ENCODE measurements at places on chromosomes 5 and 9.
A peak's percentile ranks its signal among the peaks of the same experiment; 100 is the strongest.

GRCh38 chr9:128690684-128691034 is 1.6 kb downstream of the SET start:
- no peak for DNase-seq

- no peak for DNase-seq
Measured at GRCh38 chr5:143101121-143101520, 302.4 kb downstream of the NR3C1 start.

DNA sequence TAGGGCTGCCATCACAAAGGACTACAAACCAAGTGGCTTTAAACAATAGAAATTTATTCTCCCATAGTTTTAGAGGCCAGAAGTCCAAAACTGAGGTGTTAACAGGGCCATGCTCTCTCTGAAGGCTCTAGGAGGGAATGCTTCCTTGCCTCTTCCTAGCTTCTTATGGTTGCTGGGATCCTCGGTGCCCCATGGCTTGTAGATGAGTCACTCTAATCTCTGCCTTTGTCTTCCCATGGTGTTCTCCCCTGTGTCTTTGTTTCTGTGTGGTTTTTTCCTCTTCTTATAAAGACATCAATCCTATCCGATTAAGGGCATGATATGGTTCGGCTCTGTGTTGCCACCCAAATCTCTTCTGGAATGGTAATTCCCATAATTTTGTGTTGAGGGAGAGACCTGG is 178.8 kb upstream of the NREP start:
- no peak for DNase-seq

GRCh38 chr5:54881286-54882005 is 103.9 kb downstream of the ESM1 start:
- no peak for DNase-seq

DNA sequence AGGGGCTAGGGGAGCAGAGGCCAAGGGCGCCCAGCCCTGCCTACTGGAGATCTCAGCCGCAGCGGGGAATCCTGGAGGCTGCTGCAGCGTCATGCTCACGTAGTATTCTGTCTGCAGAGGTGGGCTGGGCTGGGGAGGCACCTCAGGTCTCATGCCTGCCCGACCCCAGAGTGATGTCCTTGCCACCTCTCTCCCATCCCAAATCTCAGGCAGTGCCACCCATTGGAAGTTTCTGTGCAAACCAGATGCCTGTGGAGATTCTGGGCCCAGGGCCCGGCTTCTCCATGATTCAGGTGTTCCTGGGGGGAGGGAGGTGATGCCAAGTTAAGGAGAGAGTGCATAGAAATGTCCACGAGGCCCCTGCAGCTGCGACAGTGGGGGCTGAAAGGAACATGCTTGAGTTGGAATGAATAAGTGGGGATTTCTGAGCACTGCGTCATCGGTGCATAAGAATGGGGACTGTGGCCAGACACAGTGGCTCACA is 72.0 kb downstream of the ANKRD33B start:
- no peak for DNase-seq

- DNase-seq, result no peak
Measured at GRCh38 chr5:100693481-100693880, 158.3 kb downstream of the FAM174A start.

DNA sequence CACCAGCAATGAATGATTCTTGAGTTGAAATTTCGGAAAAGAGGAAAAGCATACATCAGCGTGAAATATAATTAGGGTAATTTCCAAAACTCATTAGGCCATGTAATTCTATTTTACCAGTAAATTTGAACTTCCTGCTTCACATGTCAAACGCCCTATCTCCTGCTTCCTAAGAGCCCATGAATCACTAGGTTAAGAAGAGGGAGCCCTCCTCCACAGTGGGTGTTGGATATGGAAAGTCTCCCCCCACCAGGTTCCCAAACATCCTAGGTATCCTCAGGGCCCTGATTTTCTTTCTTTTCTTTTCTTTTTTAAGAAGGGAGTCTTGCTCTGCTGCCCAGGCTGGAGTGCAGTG is 115.2 kb downstream of the SUSD1 start:
- DNase-seq, result no peak

DNA sequence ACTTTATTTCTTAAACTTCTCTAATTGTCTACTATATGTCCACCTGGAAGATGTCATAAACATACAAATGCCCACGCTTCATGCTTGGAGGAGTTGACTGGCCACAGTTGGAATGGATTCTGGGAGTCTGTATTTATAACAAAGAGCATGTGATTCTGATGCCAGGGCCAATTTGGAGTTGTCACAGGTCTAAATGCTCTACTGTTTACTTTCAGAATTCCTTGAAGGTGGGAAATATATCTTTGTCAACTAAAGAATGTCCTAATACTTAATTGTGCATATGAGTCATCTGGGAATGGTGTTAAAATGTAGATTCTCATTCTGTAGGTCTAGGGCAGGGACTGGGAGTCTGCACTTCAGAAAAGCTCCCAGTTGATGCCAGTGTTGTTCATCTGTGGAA is 196.1 kb downstream of the ANXA1 start:
- no peak for DNase-seq

DNA sequence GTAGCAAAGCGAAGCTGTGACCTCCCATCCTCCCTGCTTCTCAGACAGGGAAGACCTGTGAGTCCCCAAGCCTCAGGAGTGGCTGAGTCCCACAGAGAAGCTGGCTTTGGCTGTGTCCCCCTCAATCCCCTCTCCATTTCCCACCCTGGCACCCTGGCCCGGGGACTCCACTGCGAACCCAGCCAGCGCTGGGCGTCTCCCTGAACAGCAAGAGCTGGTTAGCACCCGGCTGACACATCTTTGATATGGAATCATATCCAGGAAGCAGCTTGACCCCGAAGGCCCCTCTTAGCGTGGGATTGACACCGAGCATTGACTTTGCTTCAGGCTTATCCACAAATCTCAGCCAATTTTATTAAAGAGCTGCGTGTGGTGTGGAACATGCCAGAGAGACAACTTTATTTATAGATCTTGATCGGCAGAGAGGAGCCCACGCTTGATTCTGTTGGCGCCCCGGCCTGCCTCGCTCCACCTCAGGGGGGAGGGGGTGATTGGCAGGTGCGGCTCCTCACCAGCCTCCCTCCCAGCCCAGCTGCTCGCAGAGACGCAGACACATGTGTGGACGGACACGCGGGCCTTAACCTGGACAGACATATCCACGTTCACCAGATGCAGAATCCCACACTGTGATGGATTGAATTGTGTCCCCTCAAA is 120.7 kb upstream of the MVB12B start:
- no peak for DNase-seq

DNA sequence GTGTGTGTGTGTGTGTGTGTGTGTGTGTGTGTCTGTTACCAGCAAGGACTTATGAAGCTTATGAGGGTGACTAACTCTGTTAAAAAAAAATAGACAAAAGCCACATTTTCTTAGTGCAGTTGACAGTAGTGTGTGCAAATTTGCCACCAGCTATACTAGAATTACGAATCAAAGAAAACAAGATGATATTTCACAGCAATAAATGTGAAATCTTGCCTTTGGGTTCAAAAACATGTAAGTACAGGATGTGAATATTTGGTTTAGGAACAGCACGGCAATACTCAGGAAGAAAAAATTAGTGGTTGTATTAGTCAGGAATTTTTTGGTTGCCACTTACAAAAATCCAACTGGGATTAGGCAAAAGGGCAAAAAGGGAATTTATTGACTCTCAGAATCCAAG is 117.4 kb downstream of the NPR3 start:
- DNase-seq, result no peak

- DNase-seq, result no peak
Measured at GRCh38 chr5:16935231-16936149, 598 bp downstream of the MYO10 start.

- peak; percentile 86 for DNase-seq
Measured at GRCh38 chr5:139262742-139263445, 30.6 kb upstream of the MATR3 start.

GRCh38 chr5:60402161-60402785 is 297.7 kb downstream of the DEPDC1B start:
- no peak for DNase-seq

DNA sequence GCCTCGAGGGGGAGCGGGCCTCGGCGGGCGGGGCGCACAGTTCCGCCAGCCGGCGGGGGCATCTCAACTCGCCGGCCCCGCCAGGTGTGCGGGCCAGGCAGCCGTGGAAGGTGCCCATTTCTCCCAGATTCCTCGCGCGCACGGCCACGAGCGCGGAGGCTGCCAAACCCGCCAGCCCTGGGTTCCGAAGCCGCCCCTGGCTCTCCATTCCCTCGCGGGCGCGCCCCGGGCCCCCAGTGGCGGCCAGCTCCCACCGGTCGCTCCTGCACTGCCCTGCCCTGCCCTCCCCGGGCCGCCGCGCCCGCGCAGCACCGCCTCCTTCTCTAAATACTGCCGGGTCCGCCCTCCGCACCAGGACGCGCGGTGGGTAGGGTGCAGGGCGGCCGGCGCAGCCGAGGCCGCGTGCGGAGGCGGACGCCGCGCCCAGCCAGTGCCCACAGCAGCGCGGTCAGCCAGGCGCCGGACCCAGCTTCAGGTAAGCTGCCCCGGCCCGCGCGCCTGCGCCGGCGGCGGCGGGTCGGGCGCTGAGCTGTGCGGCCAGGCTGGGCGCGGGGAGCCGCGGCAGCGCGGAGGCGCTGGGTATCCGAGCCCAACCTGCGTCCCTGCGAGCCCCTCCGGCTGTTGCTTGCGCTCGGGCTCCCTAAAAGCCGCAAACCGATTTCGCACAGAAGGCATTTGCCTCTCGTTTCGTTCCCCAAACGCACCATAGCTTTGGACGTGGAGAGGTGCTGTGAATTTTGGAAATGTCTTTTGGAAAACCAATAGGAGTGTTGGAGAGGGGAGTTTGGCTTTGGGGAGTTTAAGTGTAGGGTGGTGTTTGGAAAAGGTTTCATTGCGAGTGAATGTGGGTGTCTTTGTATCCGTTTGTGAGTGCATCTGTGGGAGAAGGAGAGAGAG is at the start of gene TMEM171:
TSS of gene TMEM171 (plus strand) at position 354 of the 897 bp plus-strand sequence. CDS start 2,799 bp downstream, outside the sequence.
- DNase-seq, result peak; percentile 15

DNA sequence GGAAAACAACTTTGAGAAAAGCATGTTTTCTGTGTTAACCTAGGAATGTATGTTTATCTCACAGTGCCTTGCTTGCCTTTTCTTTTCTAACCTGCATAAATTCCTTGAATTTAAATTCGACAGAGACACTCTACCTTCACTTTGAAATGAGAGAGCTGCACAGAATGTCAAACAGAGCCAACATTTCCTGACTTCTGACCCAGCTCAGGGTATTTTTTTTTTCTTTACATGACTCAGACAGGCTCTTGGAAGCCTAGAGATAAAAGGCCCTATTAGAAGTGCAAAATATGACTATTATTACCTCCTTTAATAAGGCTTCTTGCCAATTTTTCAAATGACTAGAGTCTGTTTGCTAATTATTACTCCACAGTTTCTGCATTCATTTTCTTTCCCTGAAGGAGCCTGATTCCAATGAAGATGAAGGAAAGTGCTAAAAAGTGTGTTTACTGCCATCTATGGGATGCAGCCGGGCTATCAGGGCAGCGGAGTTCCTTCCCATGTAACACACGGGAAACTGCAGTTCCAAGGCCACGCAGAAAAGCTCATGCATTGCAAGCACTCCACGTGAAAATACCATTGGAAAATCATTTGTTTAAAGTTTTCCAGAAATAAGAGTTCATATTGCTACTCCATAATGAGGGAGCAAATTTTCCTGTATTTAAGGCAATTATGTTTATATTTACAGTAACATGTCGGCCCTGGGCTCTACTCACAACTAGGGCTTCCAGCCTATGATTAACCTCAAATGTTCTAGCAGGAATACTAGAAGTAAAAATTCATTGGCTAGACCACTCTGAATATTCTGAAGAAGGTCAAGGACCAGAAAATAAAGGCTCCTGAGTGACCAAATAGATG is 485.6 kb downstream of the ZSWIM6 start:
- peak; percentile 59 for DNase-seq

GRCh38 chr5:67537439-67538148 is 341.0 kb upstream of the CD180 start:
- no peak for DNase-seq

DNA sequence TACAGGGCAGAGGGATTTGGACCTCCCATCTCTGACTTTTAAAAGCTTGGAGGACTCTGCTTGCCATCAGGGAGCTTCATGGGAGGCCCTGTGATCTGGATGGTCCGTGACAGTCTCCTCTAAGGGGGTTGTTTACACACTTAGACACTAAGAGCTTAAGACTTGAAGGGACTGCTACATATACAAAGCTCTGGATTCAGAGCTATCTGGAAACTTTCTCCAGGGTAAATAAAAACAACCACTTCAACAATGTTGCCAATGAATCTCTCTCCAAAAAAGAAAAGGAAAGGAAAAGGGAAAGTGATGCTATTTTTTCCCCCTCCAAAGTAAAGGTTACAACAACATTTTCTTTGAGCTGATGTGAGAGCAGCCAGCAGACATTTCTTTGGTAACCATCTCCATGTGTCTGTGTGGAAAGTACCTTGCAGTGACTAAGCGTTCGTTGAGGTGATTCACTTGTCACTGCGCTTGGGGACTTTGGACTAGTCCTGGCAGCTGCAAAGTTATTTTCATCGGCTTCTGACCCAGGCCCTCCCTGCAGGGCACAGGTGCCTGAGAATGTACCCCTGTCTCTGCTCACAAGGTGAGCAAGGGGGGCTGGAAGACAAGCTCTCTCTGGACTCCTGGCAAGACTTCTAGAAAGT is 262.1 kb upstream of the KLF4 start:
- DNase-seq, result peak; percentile 61

GRCh38 chr5:102283102-102283797 is 12.8 kb downstream of the SLCO4C1 start:
- no peak for DNase-seq

GRCh38 chr9:70668751-70669150 is 254.3 kb upstream of the KLF9 start:
- DNase-seq, result no peak

DNA sequence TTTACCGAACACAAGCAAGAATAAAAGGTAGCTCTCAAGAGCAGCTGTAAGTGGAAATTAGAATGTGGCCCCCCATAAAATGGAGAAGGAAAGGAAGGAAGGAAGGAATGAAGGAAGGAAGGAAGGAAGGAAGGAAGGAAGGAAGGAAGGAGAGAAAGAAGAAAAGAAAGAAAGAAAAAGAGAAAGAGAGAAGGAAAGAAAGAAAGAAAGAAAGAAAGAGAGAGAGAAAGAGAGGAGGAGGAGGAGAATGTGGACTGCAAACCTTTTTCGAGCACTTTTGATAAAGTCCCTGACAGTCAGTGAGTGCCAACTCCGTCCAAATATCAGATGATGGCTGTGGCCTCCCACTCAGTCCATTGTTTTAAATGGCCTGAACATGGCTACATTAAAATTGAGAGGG is 53.8 kb upstream of the SNX2 start:
- no peak for DNase-seq

DNA sequence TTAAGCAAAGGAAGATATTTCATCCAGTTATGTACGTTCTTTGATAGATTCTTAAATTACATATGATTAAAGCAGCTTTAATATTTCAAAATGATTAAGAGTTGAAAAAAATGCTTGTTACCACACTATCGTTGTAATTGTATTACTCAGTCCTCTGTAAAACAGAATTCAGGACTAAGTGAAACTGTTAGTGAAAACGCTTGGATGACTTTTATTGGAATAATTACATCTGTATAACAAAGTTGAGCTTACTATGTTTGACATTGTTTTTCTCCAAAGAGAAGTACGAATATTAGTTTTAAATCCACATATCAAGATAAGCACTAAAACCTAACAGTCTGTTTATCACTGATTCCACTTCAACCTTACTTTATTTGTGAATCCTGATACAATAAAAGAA is 8.7 kb upstream of the NADK2 start:
- no peak for DNase-seq

GRCh38 chr5:146947181-146947941 is 68.8 kb upstream of the PPP2R2B start:
- no peak for DNase-seq

Measured in hindlimb muscle (tissue), 1 donor.